Large intestine (tissue), 12 donors: ENCODE measurements at places on chromosomes 12 and 14.

- no peak for DNase-seq
Observed at GRCh38 chr12:74429535-74429934, 108.1 kb upstream of the ATXN7L3B start.

DNA sequence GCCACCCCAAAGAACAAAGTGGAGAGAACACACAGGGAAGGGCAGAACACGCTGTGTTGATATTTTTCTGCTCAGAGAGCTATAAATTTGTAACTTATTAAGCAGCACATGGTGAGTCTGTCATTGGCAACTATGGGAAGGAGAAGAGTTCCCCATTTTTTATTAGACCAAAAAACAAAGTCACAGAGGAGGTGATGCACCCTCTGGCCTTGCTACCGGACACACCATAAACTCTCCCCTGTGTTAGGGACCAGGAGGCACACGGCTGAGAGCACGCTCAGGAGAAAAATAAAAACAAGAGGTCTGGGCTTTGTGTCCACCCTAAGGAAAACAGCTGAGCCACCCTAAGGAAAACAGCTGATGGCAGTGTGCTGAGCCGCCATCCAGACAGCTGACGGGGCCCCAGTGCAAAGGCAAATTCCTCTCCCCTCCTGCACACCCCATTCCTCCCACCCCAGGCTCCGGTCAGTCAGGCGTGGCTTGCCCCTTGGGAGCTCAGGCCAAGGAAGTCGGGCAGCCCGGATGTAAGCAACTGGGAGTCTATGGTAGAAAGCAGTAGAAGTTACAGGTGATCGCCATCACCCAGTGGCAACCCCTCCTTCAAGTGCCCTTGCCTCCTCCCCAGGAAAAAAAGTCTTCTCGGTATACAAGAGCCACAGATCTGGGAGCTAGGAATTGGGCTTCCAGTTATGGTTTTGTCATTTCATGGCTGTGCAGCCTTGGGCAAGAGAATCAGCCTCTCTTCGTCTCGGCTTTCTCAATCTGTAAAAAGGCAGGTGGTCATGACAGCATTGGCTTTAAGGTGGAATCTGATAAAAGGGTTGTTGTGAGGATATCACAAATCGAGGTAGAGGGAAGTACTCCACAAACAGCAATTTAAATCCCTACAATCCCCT lies 2.4 kb downstream of the PXN start:
- DNase-seq, result peak; percentile 23

DNA sequence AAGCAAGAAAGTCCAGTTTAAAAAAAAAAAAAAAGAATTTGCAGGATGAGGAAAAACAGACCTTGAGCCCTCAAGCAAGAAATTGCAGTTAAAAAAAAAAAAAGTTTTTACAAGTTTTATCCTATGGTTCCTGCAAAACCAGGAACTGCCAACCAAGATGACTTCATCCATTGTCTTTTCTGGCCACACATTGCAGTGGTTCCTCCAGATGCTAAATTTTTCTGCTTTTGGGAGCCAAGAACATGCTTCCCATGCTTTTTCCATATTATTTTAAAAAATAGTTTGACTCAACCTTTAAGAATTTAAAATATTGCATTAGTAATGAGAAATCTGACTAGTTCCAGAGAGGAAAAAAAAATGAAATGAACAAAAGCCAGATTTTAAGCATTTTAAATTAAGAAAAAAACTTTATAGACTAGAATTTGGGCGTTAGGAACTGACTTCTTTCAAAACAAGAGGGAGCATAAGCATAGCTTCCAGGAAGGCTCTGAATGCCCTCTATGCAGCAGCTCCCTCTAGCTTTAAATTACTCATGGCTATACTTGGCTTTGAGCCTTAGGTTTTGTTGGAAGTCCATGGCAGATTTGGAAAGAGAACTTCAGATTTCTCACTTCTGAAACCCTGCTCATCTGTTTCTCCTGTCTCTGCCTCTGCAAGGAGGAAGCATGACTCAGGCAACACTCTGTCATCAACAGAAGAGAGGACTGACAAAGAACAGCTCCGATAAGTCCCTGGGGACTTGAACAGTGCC lies 124.5 kb downstream of the GPR65 start:
- peak; percentile 4 for DNase-seq

GRCh38 chr12:44582521-44582920 lies 293.6 kb downstream of the NELL2 start:
- no peak for DNase-seq

DNA sequence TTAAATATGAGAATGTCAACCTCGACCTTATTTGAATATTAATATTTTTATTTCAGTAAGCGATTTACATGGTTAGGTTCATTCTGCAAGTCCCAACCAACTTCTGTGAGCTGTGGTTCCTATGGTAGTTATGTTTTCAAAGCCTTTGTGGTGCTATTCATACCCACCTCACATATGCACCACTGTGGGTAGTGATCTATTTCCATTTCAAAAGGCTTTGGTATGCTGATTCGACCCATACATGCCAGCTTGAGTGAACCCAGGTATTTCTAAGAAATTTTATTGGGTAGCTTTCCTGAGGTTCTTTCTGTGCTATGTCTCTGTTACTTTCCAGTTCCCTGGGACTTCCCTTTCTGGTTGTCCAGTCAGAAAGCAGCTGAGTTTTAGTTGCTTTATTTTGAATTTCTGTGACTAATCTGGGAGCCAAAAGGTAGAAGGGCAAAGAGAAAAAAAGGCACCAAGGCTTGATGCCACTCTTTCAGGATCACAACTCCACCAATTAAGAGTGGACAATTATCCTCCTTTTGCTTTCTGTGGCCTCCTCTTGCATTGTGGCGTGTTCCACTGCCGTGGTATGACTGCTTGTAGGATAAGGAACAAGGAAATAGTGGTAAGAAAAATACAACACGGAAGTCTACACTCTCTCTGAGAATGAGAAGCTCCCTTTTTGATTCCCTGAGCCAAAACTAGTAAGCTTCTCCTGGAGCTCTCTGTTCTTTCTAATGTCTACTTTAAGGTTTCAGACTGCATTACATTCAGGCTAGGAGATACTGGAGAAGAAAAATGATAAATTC lies 729.1 kb downstream of the NOVA1 start:
- no peak for DNase-seq

- DNase-seq, result no peak
Observed at GRCh38 chr14:103020271-103021170, 36.8 kb downstream of the CDC42BPB start.

DNA sequence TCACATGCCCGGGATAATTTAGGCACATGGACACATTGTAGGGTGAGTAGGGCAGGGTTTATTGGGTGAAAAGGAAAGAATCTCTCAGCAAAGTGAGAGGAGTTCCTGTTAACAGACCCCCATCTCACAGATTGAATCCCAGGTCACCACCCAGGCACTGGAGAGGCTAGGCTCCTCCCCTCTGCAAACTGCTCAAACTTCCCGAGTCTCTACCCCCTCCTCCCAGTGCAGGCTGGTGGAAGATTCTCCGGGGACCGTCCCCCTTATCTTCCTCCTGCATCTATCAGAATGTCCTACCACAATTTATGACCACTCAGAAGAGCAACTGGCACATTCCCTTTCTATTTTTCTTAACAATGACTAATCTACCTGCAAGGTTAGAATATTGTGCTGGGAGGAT lies 126.0 kb downstream of the NTF3 start:
- no peak for DNase-seq

DNA sequence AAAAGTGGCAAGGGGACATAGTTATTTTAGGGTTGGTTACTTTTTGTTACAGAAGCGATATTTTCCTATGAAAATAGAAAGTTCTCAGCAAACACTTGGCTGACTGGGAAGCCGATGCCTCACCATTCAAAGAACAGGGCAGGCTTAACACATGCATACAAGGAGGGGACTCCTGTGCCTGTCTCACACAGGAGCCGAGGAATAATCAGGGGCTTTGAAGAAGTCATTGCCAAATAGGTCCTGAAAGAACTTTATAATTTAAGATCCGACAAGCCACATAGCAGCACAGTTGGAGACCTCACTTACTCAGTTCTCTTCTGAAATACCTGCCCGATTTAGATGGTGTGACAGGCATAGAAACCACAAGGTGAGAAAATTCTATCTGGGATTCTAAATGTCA lies 389.8 kb downstream of the EMP1 start:
- DNase-seq, result no peak

- DNase-seq, result no peak
Observed at GRCh38 chr14:103121121-103121845, 2.0 kb upstream of the TNFAIP2 start.

DNA sequence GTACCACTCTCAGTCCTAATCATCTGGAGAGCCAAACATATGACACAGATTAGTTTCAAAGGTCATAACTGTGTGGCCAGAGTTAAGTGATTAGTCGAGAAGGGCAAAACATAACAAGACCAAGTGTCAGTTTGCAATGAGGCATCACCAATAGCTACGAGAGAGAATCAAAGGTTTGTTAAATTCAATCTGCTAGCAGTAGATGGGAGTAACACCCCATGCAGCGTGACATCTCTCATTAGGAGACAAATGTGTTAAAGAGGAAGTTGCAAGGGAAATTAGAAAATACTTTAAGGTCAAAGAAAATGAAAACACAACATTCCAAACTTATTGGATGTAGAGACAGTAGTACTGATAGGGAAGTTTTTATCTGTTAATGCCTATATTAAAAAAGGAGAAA lies 135.7 kb upstream of the SYT10 start:
- no peak for DNase-seq
